ENCODE measurements at places on chromosomes 5 and 9.

- no peaks in the 10 kb centered on the region for H3K36me3 ChIP-seq
- no peak overlapping the region for H3K27ac ChIP-seq
- H3K4me3 ChIP-seq: no peak overlapping the region
- H3K4me1 ChIP-seq: no peaks in the 10 kb centered on the region
Measured at GRCh38 chr9:121333950-121334773, 35.9 kb downstream of the STOM start.

GRCh38 chr5:113061846-113062780 is 85.5 kb downstream of the DCP2 start:
- H3K27ac ChIP-seq: no peak overlapping the region
- DNase-seq: no peak
- no peaks in the 10 kb centered on the region for H3K36me3 ChIP-seq
- H3K4me3 ChIP-seq: no peak overlapping the region
- H3K4me1 ChIP-seq: peaks cover 6% of the 10 kb centered on the region
- H3K27me3 ChIP-seq: no peaks in the 10 kb centered on the region

DNA sequence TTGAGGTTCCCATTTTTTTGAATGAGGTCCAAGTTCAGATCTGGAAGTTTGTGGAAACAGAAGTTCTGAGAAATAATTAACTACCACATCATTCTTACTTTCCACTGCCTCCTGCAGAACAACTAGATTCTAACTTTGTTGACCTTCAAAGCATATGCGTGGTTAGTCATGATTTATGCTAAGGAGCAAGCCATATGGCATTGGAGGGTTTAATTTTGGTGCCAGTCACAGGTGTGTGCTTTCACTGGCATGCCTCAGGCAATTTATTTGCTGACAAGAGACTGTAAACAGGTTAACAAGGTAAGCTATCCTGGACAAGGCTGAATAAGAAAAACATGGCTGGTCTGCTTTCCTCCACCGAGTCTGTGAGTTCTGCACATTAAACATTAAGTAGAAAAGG is 31.5 kb downstream of the HMHB1 start:
- no peak for DNase-seq
- H3K27ac ChIP-seq: no peak overlapping the region
- H3K27me3 ChIP-seq: no peaks in the 10 kb centered on the region
- H3K4me1 ChIP-seq: no peaks in the 10 kb centered on the region

- H3K4me1 ChIP-seq: no peaks in the 10 kb centered on the region
- H3K27ac ChIP-seq: no peak overlapping the region
- no peak overlapping the region for H3K4me3 ChIP-seq
- DNase-seq: no peak
- H3K36me3 ChIP-seq: no peaks in the 10 kb centered on the region
Measured at GRCh38 chr5:167900340-167900935, 391.0 kb upstream of the WWC1 start.

DNA sequence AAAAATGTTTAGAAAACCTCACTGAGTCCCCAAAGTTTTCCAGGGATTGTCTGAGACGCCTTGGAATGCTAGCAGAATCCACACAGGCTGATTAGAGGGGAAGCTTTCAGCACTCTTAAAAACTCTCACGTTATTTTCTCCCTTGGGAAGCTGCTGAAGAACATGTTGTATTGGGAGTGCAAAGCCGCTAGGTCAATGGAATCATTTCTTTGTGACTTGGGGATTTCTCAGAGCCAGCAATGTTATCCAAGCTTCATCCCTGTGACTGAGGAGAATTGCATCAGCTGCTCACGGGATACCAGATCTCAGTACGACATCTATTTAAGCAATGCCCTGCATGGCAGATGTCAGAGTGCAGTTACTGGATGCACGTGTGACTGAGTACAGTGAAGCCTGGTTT is 426.4 kb upstream of the MPDZ start:
- no peak for DNase-seq
- H3K27ac ChIP-seq: no peak overlapping the region
- H3K27me3 ChIP-seq: no peaks in the 10 kb centered on the region
- H3K4me1 ChIP-seq: no peaks in the 10 kb centered on the region
- no peak overlapping the region for H3K4me3 ChIP-seq
- H3K36me3 ChIP-seq: no peaks in the 10 kb centered on the region

- no peaks in the 10 kb centered on the region for H3K36me3 ChIP-seq
- no peak for DNase-seq
- no peak overlapping the region for H3K4me3 ChIP-seq
- H3K27ac ChIP-seq: no peak overlapping the region
- H3K4me1 ChIP-seq: no peaks in the 10 kb centered on the region
- H3K27me3 ChIP-seq: no peaks in the 10 kb centered on the region
Measured at GRCh38 chr9:18703151-18703900, 229.4 kb downstream of the ADAMTSL1 start.

GRCh38 chr5:96072138-96072790 is 110.6 kb upstream of the ELL2 start:
- no peaks in the 10 kb centered on the region for H3K4me1 ChIP-seq
- H3K36me3 ChIP-seq: no peaks in the 10 kb centered on the region
- no peak for DNase-seq
- H3K27me3 ChIP-seq: no peaks in the 10 kb centered on the region
- no peak overlapping the region for H3K27ac ChIP-seq

GRCh38 chr9:27359763-27360162 is 62.8 kb upstream of the EQTN start:
- H3K27me3 ChIP-seq: no peaks in the 10 kb centered on the region
- no peak overlapping the region for H3K27ac ChIP-seq
- H3K4me1 ChIP-seq: no peaks in the 10 kb centered on the region

DNA sequence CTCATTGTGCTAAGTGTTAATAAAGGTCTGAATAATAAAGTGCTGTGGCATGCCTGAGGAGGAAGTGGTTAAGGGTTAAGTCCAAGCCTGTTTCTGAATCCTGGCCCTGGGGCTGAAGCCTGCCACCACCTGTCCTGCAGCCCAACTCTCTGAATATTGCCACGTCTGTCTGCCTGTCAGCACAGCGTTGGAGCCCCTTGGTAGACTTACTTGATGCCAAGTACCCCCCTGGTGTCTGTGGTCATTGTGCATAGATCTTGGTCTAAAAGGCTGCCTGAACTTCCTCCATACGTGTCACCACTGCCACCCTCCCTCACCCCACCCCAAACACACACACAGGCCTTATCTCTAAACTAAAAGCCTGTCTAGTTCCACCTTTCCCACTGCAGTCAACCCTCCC is 35.4 kb upstream of the SLC2A8 start:
- H3K4me1 ChIP-seq: no peaks in the 10 kb centered on the region
- no peak overlapping the region for H3K27ac ChIP-seq
- no peak overlapping the region for H3K4me3 ChIP-seq
- H3K36me3 ChIP-seq: no peaks in the 10 kb centered on the region
- no peak for DNase-seq

DNA sequence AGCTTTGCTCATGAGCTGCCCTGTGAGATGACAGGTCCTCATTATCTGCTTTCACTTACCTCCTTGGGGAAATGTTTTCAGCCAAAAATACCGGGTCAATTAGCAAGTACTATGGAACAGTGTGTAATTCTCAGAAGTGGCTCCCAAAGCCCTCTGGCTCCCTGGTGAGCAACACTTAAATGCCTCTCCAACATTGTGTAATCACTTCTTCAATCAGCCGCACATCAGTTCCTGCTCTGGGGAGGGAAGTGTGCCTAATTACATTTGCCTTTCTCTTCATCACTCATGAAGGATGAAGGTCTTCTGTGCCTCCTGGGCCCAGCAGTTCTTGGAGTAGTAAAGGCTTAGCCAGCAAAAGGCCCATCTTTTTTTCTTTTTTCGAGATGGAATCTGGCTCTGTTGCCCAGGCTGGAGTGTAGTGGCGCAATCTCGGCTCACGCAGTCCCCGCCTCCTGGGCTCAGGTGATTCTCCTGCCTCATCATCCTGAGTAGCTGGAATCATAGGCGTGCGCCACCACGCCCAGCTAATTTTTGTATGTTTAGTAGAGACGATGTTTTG is 23.1 kb downstream of the NIM1K start:
- no peak overlapping the region for H3K27ac ChIP-seq
- no peaks in the 10 kb centered on the region for H3K4me1 ChIP-seq
- H3K27me3 ChIP-seq: no peaks in the 10 kb centered on the region
- DNase-seq: no peak
- H3K36me3 ChIP-seq: no peaks in the 10 kb centered on the region

Measured in effector memory CD4-positive, alpha-beta T cell (primary cell).